ENCODE measurements at places on chromosomes 16 and 17. TPM values are rescaled to one million over a fixed set of nuclear protein-coding genes. Genes with fewer than 3 reads are reported as not detected.

KLHL10 gene
- 0.10 TPM for total RNA-seq

TOM1L1 gene
- 75.7 TPM for total RNA-seq

GCSH gene
- total RNA-seq = 54.5 TPM

HBA2 gene
- not detected for total RNA-seq

SULT1A4 gene
- 8.5 TPM for total RNA-seq

SLC5A11 gene
- total RNA-seq = not detected

CPD gene
- total RNA-seq = 25.9 TPM

PVALEF gene
- not detected for total RNA-seq

SLC16A6 gene
- total RNA-seq = 0.15 TPM

PARD6A gene
- total RNA-seq = 6.8 TPM

FAM171A2 gene
- total RNA-seq = 23.7 TPM

ZNF205 gene
- 40.2 TPM for total RNA-seq

KRTAP1-5 gene
- total RNA-seq = not detected

ZCCHC14 gene
- 13.3 TPM for total RNA-seq

CD300H gene
- total RNA-seq = not detected

EXOSC6 gene
- total RNA-seq = 17.6 TPM

EVPLL gene
- not detected for total RNA-seq

KCNJ12 gene
- 7.6 TPM for total RNA-seq

CHMP6 gene
- total RNA-seq = 13.0 TPM

ALOX12 gene
- 0.63 TPM for total RNA-seq

NOXO1 gene
- not detected for total RNA-seq

HCRT gene
- total RNA-seq = 0.26 TPM

SLC38A7 gene
- total RNA-seq = 16.1 TPM

ARL5C gene
- not detected for total RNA-seq

SLC6A2 gene
- 0.21 TPM for total RNA-seq

COPRS gene
- total RNA-seq = 49.2 TPM

ADGRG3 gene
- total RNA-seq = 0.07 TPM

PPP1R1B gene
- total RNA-seq = 11.8 TPM

GPR139 gene
- 0.15 TPM for total RNA-seq

CTRB1 gene
- total RNA-seq = not detected

BCL6B gene
- total RNA-seq = 8.3 TPM

MT1H gene
- total RNA-seq = 3.0 TPM
